NCI-H345 (cell line): ENCODE measurements at places on chromosomes 1 and 21.
A peak's percentile ranks its signal among the peaks of the same experiment; 100 is the strongest.

- no peak for DNase-seq
Measured at GRCh38 chr21:37654596-37654995, 261.7 kb downstream of the KCNJ6 start.

GRCh38 chr1:236689713-236690569, 3.6 kb downstream of the ACTN2 start:
- DNase-seq: no peak

DNA sequence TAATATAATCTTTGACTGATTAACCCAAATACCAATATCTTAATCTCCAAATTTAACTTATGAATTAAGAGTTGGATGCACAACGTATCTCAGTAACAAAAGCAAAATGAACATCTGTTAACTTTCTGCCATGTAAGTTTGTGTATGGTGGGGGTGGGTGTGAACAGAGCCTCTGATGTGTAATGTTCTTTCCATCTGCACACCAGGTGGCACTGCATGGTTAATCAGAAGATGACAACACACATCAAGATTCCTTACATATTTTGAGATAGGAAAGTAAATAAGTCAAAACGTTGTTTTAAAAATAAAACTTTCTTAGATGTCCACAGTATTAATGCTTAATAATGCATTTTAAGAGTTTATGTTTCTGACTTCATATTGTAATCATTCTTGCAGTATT, 251.9 kb downstream of the DPYD start:
- no peak for DNase-seq

DNA sequence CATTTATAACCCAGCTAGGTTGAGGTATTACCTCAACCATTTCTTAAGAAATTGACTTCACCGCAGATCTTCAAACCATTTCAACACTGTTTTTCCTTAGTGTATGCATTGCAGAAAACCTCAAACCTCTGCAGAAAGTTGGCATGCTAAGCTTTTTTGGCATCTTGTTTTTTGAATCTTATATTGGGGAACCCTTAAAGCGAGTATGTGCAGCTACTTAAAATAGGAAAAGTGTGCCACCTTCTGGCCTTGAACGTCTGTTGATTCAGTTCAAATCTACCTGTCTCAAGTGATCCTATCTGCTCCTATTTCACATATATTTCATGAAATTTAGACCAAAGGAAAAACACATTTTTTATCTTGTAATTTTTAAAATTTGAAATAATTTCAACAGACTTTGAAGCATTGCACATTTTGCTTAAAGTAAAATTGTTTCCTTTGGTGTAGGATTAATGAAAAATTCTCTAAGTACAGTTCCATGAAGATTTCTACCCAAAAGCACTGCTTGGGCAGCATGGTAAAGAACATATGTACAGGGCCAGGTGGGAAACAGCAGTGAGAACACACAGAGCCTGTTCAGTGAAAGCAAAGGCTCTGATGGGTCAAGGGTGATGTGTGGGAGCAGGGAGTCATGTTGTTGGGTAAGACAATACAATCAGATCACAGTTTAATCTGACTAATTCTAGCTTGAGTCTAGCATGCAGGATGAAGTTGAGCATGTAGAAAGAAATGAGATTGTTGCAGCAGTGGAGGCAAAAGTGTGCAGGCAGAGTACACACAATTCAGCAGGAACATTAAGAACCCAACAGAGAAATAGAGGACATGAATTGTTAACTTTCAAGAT, 17.2 kb downstream of the HENMT1 start:
- DNase-seq: peak; percentile 49

- DNase-seq: no peak
Measured at GRCh38 chr1:105485207-105485606, 1571.3 kb upstream of the PRMT6 start.

DNA sequence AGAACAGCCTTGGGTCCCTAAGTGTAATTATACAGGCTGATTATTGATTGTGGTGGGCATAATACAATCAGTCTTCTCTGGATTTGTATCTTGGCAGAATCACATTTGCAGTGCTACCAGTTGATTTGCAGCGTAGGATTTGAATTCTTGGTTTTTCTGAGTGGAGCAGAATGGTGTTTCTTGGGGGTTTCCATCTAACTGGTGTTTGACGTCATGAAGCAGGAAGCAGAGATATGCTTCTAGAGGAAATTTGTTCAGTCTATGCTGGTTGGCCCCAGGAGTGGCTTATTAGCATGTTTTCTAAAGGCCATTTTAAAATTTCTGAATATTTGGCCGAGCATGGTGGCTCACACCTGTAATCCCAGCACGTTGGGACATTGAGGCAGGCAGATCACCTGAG, 3.4 kb downstream of the CTTNBP2NL start:
- no peak for DNase-seq

- peak; percentile 89 for DNase-seq
Measured at GRCh38 chr1:15848929-15849774, 1.6 kb downstream of the SPEN start.

GRCh38 chr1:147379889-147380288, 137.4 kb downstream of the CHD1L start:
- DNase-seq: no peak

- no peak for DNase-seq
Measured at GRCh38 chr21:42193131-42193671, 25.7 kb upstream of the ABCG1 start.

DNA sequence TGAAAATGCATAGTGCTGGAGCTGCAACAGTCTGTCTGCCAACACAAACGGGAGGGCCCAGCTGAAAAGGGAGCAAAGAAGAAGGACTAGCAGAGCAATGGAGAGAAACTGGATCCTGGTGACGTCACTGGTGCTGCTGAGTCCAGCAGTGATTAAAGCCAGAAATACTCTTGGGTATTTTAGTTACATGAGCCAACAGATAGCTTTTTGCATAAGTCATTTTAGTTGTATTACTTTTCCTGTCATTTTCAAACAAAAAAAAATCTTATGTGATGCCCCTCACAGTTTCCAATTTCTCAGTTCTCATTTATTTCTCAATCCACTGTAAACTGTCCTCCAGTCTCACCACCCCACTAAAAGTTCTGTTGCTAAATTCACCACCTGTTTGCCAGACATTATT, 38.7 kb upstream of the NEK7 start:
- DNase-seq: no peak

GRCh38 chr1:234148816-234149215, 224.4 kb upstream of the COA6 start:
- DNase-seq: no peak

GRCh38 chr1:178593515-178593914, 80.6 kb downstream of the TEX35 start:
- no peak for DNase-seq

DNA sequence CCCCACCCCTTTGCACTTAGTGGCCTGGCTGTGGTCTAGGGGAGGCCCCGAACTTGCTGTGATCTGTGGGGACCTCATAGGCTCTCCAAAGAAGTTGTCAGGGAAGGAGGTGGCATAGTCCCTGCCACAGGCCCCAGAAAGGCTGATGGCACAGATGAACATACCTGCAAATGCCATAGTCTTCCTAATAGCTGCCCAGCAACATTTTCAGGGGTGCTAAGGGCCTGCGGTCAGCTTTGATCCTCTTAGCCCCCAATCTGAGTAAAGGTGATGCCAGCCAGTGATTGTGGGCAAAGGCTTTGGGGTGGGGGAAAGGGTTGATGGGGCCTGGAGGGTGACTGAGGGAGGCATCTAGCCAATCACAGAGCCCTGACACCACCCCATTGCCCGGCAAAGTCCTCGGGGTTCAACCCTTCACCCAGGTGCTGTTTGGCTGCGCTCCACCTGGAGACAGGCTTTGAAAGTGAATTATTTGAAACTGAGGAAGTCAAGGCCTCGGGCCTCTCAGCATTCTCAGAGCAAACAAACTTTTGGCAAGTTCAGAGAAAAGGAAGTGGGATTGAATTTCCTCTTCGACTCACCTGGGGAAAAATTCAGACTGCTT, 35.8 kb downstream of the PAX7 start:
- no peak for DNase-seq

GRCh38 chr21:38223893-38224540, 32.8 kb upstream of the KCNJ15 start:
- DNase-seq: no peak

GRCh38 chr1:99968214-99968613, 1.6 kb upstream of the SLC35A3 start:
- DNase-seq: no peak

DNA sequence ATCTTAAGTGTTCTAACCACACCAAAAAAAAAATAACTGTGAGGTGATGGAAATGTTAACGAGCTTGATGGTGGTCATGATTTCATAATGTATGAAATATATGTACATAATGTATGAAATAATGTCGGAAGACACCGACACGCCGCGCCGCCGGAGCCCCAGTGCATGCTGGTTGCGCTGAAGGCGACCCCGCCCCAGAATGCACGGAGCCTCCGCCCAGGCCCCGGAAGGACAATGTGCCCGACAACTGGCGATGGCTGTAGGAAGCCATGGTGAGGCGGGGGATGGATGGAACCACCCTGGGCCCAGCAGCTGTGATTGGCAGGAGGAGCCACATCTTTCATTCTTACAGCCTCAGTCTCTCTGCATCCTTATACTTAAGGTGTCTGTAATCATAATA, 7.4 kb downstream of the OR2T10 start:
- no peak for DNase-seq

- DNase-seq: no peak
Measured at GRCh38 chr1:245501633-245502032, 346.8 kb downstream of the KIF26B start.

DNA sequence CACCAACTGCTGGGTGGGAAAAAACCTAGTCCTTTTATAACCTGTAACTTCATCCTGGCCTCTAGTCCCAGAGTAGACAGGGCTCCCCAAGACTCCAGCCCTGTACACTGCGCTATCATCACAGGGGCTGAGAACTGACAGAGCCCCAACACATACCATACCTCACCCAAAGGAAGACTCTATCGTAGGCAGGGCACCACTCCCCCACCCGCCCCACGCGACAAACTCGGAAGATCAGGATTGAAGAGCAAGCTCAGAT, 15.8 kb downstream of the INPP5B start:
- no peak for DNase-seq

DNA sequence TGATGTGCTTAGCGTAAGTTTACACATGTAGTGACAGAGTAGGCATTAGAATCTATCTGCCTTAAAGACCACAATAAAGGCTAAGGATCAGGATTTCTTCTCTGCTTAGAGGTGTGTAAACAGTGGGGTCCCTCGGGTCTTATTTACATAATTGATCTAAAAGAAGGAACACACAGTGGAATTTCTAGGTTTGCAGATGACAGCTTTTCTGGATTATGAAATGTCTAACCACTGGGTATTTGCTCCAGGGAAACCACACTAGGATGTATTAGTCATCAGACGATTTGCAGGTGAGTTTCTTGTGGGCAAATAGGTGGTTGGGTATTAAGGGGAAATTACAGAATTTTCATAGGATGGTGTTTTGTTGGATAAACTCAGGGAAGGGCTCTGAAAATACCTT, 5.8 kb downstream of the LRRC8D start:
- DNase-seq: no peak

GRCh38 chr1:101008229-101008834, 17.3 kb downstream of the DPH5 start:
- no peak for DNase-seq

- no peak for DNase-seq
Measured at GRCh38 chr1:50779801-50780200, 180.3 kb downstream of the FAF1 start.
